ENCODE measurements at places on chromosomes 16 and 17.

DNA sequence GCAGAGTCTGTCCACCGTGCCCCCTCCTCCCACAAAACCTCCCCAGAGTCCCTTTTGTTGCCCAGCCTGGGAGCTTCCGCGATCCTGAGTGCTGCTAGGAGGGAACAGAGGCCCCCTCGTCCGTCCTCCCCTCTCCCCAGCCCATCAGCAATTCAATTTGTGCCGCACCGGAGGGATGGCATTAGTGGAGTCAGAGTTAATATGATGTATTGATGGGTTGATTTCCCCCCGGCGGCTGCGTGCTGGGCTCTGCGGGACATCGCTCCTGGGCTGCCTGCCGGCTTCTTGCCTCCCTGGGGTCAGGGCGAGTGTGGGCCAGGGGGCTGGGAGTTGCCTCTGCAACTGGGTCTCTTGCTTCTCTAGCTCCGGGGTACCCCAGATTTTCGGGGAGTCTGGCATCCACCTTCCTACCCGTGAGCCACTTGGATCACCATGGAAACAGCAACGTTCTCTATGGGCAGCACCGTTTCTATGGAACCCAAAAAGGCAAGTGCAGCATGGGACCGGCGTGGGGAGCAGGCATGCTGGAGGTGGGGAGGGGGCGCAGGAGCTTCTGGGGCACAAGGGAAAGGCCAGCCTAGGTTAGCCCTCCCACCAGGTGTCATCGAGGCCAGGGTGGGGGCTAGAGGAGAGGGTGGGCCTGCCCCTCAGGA is 42.9 kb downstream of the BAHCC1 start:
- DNase-seq: no peak

GRCh38 chr17:2034806-2035540 is 5.0 kb downstream of the DPH1 start:
- DNase-seq: no peak

DNA sequence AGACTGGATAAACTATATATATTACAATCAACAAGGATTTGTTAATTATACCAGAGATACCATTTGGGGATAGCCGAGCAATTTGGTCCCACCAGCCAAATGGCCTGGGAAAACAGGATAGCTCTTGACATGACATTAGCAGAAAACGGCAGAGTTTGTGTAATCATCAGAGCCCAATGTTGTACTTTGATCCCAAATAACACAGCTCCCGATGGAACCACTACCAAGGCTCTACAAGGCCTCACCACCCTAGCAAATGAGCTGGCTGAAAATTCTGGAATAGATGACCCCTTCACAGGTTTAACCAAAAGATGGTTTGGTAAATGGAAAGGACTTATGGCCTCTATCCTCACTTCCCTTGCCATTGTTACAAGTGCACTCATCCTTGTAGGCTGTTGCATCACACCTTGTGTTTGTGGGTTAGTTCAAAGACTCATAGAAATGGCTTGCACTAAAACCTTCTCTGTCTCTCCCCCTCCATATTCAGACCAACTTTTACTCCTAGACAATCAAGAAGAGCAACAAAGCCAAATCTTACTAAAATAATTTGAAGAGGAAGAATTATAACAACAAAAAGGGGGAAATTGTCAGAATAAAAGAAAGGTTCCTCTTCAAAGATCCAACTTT is 9.5 kb downstream of the TXNL4B start:
- no peak for DNase-seq

DNA sequence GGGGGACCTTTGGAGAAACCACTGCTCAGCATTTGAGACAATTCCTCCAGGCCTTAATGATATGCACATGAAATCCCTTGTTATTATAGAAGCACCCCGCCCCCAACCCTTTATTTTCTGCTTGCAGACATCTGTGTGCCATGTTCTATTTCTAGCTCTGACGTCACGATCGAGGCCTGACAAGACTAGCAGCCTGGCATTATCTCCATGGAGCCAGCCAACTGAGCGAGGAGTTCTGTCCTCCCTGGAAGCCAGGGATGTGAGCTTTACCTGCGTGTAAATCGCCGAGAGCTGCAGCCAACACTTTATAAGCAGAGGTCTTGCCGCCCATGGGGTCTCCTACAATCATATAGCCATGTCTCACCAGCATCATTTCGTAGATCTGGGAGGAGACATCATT is 116.9 kb downstream of the DNAH3 start:
- no peak for DNase-seq

DNA sequence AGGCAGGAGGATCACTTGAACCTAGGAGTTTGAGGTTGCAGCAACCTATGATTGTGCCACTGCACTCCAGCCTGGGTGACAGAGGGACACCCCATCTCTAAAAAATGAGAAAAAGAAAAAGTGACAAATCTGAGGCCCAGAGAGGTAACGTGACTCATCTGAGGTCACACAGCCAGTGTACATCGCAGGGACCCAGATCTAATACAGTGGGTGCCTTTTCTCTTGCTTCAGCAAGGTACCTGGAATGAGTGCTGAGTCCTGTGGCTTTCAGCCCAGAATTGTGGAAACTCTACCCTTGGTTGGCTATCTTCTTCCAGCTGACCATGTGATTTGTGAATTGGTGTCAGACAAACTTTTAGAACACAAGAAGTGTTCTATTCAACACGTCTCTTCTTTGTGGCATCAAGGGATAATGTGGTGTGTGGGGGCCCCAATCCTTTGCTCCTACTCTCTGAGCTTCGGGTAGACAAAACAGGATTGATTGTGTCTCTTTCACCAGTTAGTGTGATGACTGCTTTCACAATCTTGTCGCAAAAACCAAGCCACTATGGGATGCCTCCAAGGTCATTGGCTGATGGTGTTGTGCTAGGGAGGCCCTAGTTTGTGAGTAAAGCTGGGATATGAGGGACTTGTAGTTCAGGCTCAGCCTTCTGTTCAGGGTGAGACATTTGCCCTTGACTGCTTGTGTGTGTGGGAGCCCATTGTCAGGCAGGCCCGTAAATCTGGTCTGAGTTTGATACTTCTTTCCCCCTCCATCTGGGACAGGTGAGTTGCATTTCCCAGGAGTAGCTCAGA is 71.0 kb downstream of the MSI2 start:
- no peak for DNase-seq

DNA sequence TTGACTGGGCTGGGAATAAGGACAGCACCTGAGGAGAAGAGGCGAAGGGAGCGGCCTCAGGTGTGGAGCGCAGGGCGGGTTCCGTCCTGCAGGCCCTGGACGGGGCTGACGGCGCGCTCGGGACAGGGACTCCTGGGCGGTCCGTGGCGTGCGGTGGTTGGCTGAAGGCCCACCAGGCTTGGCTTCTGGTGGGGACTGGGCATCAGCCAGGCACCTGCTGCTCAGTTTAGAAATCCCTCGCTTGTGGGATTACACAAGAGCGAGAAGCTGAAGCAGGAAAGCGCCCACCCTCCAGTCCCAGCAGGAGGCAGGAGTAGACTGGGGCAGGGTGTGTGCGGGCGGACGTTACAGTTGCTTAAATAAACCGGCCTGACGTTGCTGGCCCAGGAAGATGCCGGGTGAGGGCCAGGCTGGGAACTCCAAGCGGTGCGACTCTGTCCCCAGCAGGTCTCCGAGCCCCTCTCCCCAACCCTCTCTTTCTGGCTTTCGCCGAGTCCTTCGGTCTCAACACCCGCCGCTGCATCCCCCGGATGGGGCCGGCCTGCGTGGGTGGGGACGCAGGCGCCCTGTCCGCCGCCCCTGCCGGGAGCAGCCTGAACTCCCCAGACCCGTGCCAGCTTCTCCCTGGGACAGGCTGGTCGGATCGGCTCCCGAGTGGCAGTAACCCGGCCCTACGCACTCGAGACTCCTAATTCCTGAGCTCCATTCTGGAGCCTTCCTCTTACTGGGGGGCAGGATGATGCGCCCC is 639 bp downstream of the MIF4GD start:
- peak; percentile 64 for DNase-seq
